ENCODE measurements at places on chromosomes 13 and 19. TPM values are rescaled to one million over a fixed set of nuclear protein-coding genes. Genes with fewer than 3 reads are reported as not detected.

DNA sequence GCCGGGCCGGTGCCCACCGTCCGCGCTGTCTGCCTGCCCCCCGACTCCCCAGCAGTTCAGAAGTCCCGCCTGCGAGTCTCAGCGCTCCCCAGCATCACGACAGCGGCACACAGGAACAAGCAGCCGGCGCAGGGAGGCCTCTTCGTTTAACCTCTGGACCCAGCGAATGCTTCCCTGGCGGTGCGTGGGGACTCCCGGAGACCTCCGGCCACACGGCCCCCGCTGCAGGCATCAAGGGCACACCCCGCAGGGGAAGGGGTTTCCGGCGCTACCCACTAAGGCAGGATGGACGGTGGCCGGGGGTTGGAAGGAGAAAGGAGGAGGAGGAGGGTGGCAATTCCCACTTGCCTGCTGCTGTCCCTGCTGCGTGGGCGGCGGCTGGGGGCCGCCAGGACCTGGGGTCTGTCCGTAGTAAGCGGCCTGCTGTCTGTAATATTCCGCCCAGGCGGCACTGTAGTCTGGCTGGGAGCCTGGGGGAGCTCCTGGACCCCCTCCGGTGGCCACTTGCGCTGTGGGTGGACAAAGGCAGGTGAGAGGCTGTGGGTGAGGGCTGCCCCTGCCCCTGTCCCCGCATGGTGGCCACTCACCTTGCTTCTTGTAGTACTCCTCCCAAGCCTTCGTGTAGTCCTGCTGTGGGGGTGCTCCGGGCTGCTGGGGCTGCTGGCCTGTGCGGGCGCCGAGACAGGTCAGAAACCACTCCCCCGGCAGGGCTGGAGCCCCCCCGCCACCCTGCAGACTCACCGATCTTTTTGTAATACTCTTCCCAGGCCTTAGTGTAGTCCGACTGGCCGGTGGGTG, 9.6 kb downstream of the KHSRP start:
- no peaks in the 10 kb centered on the region for H3K27me3 ChIP-seq
- peaks cover 5% of the 10 kb centered on the region for H3K36me3 ChIP-seq
- no peak overlapping the region for H3K4me3 ChIP-seq
- peaks cover 3% of the 10 kb centered on the region for H3K4me1 ChIP-seq
- no peak overlapping the region for H3K27ac ChIP-seq
- DNase-seq = no peak

- H3K4me3 ChIP-seq = no peak overlapping the region
- DNase-seq = no peak
- H3K27me3 ChIP-seq = no peaks in the 10 kb centered on the region
- peaks cover 8% of the 10 kb centered on the region for H3K4me1 ChIP-seq
- H3K36me3 ChIP-seq = no peaks in the 10 kb centered on the region
Observed at GRCh38 chr13:22599156-22599555, 581.6 kb upstream of the SGCG start.

- no peak for DNase-seq
- H3K4me3 ChIP-seq = no peak overlapping the region
- no peaks in the 10 kb centered on the region for H3K36me3 ChIP-seq
Observed at GRCh38 chr19:48587387-48587786, 19.2 kb upstream of the SPACA4 start.

- H3K27me3 ChIP-seq = peaks cover 14% of the 10 kb centered on the region
- H3K4me3 ChIP-seq = peak overlapping the region; percentile 28
- H3K4me1 ChIP-seq = peaks cover 10% of the 10 kb centered on the region
- peak overlapping the region; percentile 95 for H3K27ac ChIP-seq
- DNase-seq = no peak
- H3K36me3 ChIP-seq = no peaks in the 10 kb centered on the region
Observed at GRCh38 chr19:5172859-5173630, 167.6 kb downstream of the PTPRS start.

- no peak overlapping the region for H3K27ac ChIP-seq
- DNase-seq = no peak
- no peaks in the 10 kb centered on the region for H3K36me3 ChIP-seq
Observed at GRCh38 chr13:111626371-111627305, 306.2 kb downstream of the TEX29 start.

NCAN gene
- 0.80 TPM for total RNA-seq

DNA sequence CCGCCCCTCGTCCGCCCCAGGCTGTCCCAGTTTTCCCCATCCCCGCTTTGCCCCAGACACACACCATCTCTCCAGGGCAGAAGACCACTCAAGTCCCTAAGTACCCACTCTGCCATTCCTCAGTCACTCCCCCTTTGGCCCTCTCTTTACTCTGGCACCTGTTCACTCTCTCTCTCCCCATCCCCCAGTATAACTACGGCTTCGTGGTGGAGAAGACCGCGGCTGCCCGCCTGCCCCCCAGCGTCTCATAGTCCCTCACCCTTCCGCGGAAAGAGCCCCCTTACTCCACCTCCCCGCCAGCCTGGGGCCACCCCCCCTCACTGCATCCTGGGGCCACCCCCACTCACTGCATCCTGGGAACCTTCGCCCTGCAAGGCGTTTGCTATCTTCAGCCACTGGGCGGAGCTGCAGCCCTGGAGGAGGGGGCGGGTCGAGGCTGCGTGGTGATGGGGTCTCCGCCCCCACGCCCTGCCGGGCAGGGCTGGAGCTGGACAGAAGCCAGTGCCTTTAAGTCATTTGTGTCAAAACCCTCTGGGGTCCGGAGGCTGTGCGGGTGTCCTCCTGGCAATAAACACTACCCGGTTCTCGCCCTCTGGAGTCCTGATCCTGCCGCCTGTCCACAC, 5.0 kb downstream of the MVB12A start:
- no peaks in the 10 kb centered on the region for H3K27me3 ChIP-seq
- DNase-seq = peak; percentile 78
- no peak overlapping the region for H3K27ac ChIP-seq

DNA sequence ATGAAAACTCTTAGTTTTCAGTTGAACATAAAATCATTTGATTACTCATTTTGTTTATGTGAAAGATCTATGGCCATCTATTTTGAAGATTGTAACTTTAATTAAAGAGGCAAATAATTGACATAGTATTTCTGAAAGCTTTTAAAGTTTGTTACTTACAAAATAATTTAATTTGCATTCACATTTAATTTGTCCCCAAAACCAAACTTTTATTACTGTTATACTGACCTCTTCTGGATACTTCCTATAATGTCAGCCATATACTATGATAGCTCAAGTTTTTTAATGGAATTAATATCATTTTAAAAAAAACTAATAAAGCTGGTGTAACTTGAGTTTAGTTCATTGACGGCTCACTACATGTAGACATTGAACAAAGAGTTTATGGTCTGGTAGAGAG, 4.9 kb upstream of the SGCG start:
- no peak overlapping the region for H3K4me3 ChIP-seq
- no peaks in the 10 kb centered on the region for H3K27me3 ChIP-seq
- no peak for DNase-seq
- no peaks in the 10 kb centered on the region for H3K36me3 ChIP-seq
- no peak overlapping the region for H3K27ac ChIP-seq
- H3K4me1 ChIP-seq = peaks cover 11% of the 10 kb centered on the region

DNA sequence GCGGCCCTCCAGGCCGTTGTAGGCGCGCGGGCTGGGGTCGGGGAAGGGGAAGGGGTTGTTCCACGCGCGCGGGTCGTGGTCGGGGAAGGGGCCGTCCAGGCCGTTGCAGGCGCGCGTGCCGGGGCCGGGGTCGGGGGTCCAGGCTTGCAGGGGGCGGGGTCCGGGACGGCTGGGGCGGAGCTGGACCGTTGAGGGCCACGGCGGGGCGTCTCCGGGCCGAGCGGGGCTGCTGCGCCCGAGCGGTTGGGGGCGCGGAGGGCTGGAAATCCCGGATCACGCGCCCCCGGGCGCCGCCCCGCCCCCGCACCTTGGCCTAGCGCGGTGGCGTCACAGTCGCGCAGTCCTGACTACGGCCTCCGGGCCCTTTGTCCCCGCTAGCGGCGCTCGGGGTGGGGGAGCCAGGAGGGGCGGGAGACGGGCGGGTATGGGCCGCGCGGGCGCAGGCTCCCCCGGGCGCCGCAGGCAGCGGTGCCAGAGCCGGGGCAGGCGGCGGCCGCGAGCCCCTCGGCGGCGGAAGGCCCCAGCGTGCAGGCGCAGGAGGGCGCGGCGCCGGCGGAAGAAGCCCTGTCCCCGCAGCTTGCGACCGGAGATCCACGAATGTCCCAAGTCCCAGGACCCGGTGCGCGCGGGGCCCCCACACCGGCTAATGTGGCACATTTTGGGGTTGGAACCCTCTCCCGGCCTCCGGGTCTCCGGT, 665 bp downstream of the GPX4 start:
- peak; percentile 86 for DNase-seq
- H3K4me1 ChIP-seq = peaks cover 9% of the 10 kb centered on the region
- no peaks in the 10 kb centered on the region for H3K36me3 ChIP-seq

- no peak overlapping the region for H3K27ac ChIP-seq
- peaks cover 1% of the 10 kb centered on the region for H3K4me1 ChIP-seq
Observed at GRCh38 chr13:113902986-113903775, 39.3 kb upstream of the GAS6 start.

DNA sequence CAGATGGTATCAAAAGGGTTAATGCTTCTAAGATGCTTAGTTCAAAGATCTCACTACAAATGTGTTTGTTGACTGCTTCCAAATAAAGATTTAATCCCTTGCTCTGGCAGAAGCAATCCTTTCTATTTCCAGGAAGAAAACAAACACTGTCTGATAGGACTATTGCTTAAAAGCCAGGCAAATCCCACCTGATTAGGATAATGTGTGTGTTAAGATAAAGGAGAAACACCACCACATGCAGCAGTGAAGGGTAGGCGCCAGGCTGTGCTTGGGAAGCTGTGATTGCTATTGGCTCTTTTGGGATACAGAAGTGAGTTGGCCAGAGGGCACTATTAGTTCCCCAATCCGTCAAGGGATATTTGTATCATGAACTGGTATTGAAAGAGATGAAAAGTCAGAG, 62.8 kb upstream of the LRCH1 start:
- H3K27me3 ChIP-seq = peaks cover 4% of the 10 kb centered on the region
- no peak overlapping the region for H3K27ac ChIP-seq
- H3K36me3 ChIP-seq = no peaks in the 10 kb centered on the region
- peaks cover 19% of the 10 kb centered on the region for H3K4me1 ChIP-seq
- no peak for DNase-seq

CSNK1A1L gene
- not detected for total RNA-seq

DNA sequence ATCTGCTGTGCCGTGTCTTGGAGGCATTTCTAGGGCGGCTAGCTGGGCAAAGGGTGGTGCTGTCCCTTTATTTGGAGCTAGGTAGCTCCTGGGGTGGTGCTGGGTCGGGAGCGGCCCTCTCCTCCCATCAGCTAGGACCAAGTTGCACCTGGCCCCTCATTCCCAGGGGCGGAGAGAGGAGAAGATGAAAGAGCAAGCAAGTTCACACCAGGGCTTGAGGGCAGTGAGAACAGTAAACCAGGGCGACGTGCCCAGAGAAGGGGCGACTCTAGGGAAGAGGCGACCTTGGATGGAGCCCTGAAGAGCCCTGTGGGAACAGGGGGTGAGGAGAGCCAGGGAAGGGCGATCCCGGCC, 17.0 kb upstream of the KCNN1 start:
- peaks cover 33% of the 10 kb centered on the region for H3K27me3 ChIP-seq
- peak overlapping the region; percentile 95 for H3K27ac ChIP-seq
- no peaks in the 10 kb centered on the region for H3K36me3 ChIP-seq
- DNase-seq = no peak

DNA sequence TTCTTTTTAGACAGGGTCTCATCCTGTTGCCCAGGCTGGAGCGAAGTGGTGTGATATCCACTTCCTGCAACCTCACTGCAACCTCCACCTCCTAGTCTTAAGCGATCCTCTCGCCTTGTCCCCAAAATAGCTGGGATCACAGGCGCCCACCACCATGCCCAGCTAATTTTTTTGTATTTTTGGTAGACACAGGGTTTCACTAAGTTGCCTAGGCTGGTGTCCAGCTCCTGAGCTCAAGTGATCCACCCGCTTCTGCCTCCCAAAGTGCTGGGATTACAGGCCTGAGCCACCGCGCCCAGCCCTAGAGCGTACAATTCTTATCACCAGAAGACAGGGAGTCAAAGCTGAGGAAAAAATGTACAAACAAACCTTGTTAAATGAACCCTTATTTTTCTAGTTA, 4.5 kb upstream of the ELOF1 start:
- DNase-seq = no peak
- peaks cover 4% of the 10 kb centered on the region for H3K36me3 ChIP-seq
- no peak overlapping the region for H3K27ac ChIP-seq
- no peaks in the 10 kb centered on the region for H3K27me3 ChIP-seq
- H3K4me1 ChIP-seq = peaks cover 14% of the 10 kb centered on the region

DNA sequence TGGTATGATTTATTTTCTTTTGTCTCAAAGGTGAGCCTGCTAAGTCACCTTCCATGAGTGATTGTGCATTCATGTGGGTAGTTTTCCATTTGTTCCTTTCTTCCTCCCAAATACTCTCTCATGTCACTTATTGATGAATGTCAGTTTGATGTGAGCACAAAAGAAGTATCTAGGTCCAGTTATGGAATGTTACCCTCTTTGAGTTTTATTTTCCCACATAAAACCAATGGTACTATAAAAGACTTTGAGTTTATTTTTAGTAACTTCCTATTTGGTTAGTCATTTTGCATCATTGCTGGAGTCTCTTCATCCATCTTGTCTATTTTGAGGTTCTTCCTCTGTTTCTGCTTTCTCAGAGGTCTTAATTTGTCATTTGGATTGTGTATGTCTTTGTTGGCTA, 321.3 kb downstream of the GPC6 start:
- H3K4me3 ChIP-seq = no peak overlapping the region
- H3K36me3 ChIP-seq = peaks cover 3% of the 10 kb centered on the region
- H3K4me1 ChIP-seq = peaks cover 6% of the 10 kb centered on the region
- no peak for DNase-seq
- no peaks in the 10 kb centered on the region for H3K27me3 ChIP-seq

- H3K4me1 ChIP-seq = peaks cover 19% of the 10 kb centered on the region
- no peaks in the 10 kb centered on the region for H3K36me3 ChIP-seq
- H3K27me3 ChIP-seq = no peaks in the 10 kb centered on the region
- no peak overlapping the region for H3K4me3 ChIP-seq
- H3K27ac ChIP-seq = no peak overlapping the region
Observed at GRCh38 chr19:16595097-16595496, 22.9 kb upstream of the SLC35E1 start.

C1QTNF9B gene
- not detected for total RNA-seq

SPRY2 gene
- 48.7 TPM for total RNA-seq

MRPS31 gene
- total RNA-seq = 33.6 TPM

TMPRSS9 gene
- total RNA-seq = 0.41 TPM
